GM04504 (cell line): ENCODE measurements at places on chromosomes 7 and 10.

DNA sequence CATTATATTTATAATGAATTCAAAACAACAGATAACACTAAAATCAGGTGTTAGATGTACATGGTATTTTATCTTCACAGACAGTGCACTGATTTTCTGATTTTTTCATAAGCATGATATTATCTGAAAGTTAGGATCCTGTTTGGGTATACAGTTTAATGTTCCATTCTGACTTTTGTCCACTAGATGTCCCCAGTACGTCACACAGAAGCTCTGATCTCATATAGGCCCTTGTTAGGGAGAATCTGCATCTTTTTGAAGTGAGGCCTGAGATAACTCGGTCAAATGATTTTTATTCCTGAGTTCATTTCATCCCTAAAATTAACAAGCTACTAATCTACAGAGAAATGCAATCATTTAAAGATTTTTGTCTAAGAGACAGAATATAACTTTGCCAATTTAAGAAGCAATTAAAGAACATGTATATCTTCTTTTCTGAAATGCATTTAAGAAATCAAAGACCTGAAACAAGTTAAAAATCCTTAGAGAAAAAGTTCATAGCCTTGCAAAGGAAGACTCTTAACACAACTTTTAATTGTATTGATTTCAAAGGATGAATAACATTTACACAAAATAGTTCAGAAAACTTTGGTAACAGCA is 72.0 kb upstream of the TES start:
- DNase-seq: peak; percentile 35

DNA sequence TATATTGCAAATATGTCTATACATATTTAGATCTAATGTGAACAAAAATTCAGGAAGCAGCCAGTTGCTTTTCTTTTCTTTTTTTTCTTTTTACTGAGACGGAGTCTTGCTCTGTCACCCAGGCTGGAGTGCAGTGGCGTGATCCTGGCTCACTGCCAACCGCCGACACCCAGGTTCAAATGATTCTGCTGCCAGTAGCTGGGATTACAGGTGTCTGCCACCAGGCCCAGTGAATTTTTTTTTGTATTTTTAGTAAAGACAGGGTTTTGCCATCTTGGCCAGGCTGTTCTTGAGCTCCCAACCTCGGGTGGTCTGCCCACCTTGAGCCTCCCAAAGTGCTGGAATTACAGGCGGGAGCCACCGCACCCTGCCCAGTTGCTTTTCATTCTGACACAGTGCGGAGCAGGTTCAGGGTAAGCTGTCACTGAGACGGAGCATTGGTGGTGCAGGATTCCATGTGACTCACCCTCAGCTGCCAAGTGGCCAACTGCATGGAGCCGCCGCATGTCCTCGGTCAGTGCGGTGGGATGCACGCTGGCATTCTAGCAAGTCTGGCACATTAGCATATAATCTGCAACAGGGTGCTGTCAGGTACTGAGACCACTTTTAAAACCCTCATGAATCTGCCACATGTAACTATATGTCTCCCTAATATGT is 362.7 kb downstream of the DNAJB6 start:
- no peak for DNase-seq

- DNase-seq: no peak
Observed at GRCh38 chr7:47933215-47933614, 15.1 kb downstream of the PKD1L1 start.

- no peak for DNase-seq
Observed at GRCh38 chr7:131190146-131190545, 137.5 kb upstream of the MKLN1 start.

DNA sequence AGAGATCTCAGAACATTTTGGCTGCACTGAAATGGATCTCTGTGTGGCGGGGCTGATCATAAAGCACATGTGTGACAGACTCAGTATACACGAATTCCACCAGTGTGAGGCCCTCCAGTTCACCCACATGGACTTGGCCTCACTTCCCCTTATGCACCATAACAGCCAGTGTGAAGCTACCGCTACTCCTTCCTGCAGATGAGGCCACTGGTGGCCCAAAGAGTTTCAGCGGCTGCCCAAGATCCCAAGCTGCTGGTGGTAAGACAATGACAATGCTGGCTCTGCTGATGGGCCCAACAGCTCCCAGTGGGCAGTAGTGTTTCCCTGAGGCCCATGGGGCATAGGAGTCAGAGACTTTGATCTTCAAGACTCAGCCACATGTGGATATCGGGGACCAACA is 21.0 kb upstream of the C10orf71 start:
- no peak for DNase-seq

DNA sequence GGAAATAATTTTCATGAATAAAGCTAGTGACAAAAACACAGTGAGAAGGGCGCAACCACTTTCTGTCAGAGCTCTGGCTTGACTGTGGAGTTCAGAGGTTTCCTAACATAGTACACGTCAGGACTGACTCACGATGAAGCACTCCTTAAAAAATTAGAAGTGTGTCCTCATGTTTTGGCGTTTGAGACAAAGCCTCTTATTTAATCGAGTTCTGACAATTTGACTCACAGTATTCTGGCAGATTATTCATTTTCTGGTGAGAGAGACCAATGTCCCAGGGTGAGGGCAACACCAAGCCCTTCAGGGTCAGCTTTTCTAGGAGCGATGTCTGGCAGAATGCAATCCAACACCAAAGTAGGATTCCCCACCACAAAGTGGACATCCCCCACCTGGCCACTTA is 108.7 kb downstream of the DIP2C start:
- peak; percentile 80 for DNase-seq

DNA sequence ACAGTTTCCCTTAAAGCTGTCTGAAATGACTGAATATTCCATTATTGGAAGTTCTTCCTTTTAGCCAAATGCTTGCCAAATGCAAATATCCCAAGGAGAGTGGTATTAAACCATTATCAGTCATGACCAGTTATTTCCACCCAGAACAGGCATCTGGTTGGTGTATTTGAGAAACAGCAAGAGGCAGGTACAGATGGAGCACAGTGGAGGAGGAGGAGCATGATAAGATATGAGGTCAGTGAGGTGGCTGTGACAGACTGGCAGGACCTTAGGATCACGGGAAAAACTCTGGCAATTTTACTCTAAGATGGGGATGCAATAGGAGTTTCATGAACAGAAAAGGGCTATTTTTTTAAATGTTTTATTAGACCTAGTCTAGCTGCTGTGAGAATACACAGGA is 6.4 kb downstream of the HEPACAM2 start:
- no peak for DNase-seq

DNA sequence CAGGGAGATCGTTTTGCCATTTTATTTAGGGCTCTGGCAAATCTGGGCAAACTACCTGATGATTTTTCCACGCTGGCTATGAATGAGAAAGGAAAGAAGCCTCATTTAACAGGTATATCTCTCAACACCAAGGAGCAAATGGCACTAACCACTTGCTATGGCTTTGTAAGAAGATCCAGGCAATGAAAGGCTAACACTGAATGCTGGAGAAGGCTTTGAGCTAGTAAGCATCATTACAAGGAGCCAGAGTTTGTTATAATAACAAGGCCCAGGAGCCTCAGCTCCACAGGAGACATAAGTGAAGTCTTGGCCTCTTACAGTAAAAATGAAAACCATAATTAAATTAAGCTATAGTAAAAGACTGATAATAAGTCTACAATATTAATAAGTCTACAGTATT is 123.1 kb downstream of the CNOT4 start:
- no peak for DNase-seq

GRCh38 chr10:88243836-88244730 is 339.0 kb downstream of the RNLS start:
- no peak for DNase-seq

DNA sequence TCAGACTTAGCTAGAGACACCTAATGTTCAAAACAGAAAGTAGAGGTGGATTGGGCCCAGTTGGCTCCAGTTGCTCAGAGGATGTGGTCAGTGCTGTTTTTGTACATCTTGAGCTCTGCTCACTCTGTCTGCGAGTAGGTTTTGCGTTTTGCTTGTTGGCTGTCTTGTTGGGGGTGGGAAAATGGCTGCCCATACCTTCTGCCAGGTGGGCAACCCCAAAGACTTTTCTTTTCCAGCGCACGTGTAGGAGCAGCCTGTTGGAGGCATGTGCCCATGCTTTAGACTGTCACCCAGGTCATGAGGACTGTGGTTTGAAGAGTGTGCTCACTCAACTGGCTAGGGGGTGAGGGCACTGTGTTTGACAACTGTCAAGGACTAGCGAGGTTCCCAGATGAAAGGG is 73.9 kb downstream of the KAT6B start:
- DNase-seq: no peak

DNA sequence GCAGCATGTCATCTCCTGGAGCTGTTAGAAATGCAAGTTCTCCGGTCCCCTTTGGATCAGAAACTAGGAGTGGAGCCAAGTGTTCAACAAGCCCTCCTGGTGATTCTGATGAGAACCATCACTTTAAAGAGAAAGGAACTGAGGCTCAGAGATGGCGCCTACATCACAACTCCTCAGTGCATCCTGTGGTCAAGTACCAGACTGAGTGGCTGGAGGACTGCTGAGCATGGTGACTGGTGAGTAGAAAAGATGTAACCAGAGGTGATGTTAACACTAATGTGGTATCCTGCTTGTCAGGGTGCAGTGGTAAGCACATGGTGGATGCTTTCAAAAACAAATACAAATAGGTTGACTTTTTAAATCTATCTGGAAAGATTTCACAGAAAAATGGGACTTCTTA is 3.5 kb upstream of the OIT3 start:
- DNase-seq: no peak

DNA sequence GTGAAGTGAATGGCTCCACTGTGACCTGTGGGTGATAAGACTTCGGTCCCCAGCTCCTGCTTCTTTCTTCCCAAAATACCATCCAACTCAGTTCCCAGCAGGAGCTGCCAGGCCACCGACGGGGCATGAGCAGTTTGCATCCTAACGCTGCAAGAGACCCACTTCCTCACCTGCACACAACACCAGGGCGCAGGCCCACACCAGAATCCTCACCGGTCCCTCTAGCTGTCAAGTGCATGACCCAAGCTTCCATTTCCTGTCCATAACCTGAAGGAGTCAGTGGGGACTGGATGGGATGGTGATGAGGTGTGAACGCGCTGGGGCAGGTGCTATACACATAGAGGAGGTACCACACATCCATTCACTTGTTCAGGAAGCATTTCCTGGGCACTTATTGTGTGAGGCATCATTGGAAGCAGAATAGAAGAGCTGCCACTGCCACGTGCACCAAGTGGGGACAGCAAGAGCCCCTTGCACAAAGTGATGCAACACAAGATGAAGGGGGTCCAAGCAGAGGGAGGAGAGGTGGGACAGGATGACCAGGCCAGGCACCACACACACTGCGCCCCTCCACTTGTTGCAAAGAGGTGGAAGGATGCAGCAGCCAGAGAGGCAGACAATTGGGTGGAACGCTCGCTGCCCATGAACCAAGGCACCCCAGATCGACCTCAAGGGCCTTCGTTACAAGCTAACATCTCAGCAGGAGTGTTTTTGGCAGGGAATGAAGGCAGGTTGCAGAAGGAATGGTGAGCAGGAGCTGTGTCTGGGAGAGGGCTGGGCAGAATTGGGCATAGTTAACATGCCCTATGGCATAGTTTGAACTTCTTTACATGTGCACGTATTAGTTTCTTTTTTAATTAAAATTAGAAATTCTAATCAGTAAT is 605.8 kb upstream of the MGMT start:
- no peak for DNase-seq

- DNase-seq: no peak
Observed at GRCh38 chr10:108069096-108069495, 904.6 kb upstream of the SORCS1 start.

DNA sequence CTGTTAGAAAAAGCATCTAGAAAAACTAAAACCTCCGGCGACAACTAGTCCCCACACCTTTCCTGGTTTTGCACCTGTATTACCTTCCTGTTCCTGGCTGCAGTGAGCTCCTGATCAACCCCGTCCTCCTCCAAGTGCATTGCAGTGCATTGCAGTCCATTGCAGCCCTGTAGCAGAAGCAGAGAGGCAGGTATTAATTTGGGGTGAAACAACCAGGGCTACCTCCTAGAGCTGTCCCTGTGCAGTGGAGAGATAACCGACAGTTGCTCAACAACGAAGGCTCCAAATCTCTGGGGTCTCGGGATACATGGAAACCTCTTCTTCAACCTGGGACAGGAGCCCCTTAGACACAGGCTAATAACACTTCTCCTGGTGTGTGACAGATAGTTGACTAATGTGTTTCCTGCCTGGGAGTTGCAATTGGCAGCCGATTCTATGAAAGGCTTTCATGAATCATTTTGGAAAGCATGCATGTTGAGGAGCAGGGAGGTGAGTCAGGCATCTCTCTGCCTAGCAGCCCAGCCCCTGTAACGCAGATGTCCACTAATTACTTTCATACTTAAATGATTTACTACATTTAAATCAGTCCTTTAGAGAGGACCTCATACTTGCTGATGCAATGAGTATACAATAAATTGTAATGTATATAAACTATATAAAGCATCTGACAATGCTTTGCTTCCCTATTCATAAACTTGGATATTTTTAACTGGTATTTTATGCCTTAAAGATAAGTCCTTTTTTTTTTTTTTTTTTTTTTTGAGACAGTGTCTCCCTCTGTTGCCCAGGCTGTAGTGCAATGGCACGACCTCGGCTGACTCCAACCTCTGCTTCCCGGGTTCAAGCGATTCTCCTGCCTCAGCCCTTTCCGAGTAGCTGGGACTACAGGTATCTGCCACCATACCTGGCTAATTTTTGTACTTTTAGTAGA is 59.0 kb downstream of the PRR15 start:
- peak; percentile 89 for DNase-seq

DNA sequence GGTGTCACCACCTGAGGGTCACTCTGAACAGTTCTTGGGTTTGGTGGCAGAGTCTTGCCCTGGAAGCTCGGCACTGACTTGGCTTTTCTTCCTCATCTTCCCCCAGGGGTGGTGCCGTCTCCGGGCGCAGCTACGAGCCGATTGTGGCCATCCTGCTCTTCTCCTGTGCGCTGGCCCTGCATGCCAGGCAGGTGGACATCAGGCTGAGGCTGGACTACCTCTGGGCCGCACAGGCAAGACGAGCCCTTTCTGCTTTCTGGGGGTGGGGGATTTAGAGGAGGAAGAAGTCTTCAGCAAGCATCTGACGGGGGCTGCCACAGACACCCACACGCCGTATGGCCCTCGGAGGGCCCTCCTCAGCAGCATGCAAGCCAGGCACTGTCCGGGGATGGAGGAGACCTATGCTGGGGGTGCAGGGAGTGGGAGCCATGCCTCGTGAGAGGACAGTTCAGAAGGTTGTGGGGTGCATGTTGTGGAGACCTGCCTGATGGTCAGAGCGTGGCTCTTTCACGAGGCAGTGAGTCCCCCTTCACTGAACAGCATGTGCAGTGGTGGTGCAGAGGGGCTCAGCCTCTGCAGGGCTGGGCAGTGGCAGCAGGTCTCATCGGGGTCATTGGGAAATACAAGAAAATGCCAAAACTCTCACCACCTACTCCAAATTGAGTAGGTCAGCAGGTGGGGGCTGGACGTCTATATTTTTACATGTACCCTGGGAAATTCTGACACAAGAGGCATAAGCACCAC is 112.4 kb downstream of the ADCY1 start:
- DNase-seq: no peak
